Ovary (tissue), 10 donors: ENCODE measurements at places on chromosomes 4 and X.

DNA sequence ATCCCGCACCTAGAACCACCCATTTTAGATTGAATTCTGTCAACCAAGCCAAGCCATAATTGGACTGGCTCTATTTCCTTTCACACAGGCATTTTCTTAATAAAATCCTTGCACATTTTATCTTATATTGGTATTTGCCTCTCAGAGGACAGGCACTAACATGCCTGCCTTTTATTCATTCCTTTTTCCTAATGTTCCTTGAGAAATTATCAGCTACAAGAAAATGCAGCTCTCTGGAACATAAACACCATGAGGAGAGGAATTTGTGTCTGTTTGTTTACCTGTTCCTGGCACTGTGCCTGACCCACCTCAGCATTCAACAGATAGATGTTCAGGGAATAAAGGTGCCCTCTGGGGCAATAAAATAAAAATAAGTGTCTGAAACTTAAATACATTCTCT lies 116.2 kb downstream of the PDHA2 start:
- DNase-seq = no peak

DNA sequence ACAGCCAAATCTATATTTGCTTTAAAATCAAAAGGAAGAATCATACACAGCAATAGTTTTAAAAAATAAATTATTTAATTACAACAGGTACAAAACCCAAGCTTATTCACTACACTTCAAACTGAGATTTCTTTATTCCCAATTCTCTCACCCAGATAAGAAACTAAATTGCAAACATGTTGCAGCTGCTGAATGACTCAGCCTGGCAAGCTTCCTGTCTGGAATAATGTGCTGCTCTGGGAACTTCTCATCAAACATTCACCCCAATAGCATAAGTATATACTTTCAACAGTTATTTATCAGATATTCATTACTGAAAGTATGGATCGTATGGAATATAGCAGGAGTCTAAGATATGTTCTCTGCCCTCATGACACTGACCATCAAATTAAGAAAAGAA lies 43.0 kb upstream of the GABRA2 start:
- DNase-seq = no peak

DNA sequence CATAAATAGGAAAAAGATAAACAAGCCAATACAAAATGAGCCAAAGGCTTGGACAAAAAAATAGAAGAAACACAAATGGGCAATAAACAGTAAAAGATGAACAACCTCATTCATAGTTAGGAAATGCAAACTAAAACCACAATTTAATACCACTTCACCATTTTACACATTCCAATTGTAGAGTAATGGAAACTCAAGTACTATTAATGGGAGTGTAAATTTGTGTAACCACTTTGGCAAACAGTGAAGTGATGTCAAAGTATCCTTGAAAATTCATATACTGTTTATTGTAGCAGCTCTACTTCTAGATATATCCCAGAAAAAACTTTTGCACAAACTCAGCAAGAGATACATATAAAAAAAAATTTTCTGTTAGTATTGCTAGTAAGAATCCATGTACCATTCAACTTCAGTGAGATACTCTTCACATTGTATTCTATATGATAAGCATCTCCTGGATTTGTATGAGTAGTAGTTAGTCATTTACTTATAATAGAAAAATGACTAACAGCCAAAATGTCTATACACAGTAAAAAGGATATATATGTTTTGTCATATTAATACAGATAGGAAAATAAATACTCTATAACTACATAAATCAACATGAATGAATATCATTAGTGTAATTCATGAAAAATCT lies 229.8 kb downstream of the DKK2 start:
- no peak for DNase-seq

GRCh38 chr4:154142664-154143063 lies 348.9 kb downstream of the DCHS2 start:
- DNase-seq = no peak

GRCh38 chr4:109921384-109921808 lies 8.7 kb downstream of the EGF start:
- DNase-seq = no peak

GRCh38 chr4:148016063-148016637 lies 284.3 kb downstream of the ARHGAP10 start:
- no peak for DNase-seq

GRCh38 chrX:19824603-19825002 lies 62.8 kb downstream of the SH3KBP1 start:
- DNase-seq = no peak

GRCh38 chr4:113783701-113784100 lies 22.2 kb upstream of the CAMK2D start:
- DNase-seq = no peak

DNA sequence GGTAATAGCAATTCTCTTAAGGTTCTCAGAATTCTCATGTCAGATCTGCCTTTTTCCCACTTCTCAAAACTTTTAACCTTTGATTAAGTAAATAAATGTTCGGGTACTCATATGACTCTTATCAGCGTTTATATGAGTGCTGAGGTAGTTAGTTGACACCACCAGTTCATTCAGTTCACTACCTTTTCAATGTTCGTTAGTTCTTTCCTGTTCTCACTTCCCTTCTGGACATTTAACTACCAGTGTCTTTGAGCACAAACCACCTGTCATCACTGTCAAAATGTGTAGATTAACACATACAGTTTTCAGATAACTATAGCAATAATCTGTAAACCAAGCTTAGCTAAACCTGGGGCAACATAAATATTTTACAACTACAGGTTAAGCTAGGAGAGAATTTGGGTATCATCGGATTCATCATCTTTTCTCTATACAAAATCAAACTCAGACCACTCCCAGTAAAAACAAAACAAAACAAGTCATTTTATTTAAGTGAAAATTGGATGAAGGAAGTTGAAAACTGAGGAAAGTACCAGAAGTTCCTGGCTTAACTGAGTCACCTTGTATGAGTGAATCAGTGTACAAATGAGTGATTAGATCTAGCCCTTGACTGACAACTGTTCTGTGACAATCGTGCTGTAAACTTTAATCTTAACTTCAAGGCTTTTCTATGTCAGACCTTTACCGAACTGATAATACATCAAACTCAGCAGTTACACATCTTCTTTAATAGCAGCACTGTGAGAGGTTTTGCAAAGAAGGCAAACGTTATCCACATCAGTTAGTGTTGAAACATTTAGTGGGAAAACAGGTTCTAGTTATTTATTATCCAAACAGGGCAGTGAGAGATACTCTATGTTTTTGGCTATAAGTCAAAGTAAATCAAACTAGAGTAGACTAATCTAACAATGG lies 41.9 kb downstream of the ARHGEF38 start:
- DNase-seq = no peak

- peak; percentile 58 for DNase-seq
Measured at GRCh38 chrX:119655125-119655524, 37.8 kb downstream of the SEPTIN6 start.

GRCh38 chr4:25775166-25775565 lies 87.6 kb downstream of the SEL1L3 start:
- DNase-seq = no peak

DNA sequence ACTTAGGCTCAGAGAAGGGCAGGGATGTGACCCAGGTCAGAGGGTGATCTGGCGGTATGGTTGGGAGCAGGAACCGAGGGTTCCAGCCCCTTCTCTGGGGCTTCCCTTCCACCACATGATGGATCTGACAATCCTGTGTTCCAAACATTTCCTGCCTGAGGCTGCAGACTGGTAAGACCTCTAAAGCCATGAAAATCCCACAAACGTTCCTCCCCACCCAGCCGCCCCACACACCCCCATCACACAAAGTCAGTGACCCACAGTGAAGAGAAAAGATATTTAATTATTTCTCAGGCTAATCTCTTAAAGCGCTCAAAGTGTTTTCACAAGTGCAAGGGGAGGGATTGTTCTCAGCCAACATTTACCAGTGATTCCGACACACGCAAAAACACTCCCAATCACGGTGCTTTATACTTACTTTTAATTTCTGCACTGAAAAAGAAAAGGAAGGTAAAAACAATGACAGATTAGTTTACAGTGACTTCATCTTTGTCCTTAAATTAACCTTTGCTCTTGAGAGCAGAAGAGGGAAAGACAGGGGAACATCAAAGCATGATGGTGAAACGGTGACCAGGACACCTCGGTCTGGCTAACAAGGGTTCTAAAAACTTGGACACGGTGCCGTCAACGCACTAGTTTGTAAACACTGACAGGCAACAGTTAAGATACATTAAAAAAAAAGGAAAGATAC lies 42.4 kb downstream of the WDR1 start:
- DNase-seq = no peak

DNA sequence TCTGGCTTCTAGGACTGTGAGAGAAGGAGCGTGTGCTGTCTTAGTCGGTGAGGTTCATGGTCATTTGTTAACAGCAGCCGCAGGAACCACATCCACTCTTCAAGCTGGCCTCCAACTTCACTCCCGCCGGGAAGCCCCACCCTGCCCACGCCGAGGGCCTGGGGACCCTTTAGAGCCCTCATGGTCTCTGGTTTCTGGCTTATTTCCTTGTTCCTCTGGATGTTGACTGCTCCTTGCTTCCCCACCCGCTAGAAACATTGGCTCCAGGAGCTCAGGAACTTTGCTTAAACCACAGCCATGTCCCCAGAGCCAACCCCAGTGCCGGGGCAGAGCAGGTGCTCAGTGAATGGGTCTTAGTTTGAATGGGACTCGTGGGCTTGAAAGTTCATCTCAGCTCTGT lies 40.8 kb downstream of the HTRA3 start:
- no peak for DNase-seq

DNA sequence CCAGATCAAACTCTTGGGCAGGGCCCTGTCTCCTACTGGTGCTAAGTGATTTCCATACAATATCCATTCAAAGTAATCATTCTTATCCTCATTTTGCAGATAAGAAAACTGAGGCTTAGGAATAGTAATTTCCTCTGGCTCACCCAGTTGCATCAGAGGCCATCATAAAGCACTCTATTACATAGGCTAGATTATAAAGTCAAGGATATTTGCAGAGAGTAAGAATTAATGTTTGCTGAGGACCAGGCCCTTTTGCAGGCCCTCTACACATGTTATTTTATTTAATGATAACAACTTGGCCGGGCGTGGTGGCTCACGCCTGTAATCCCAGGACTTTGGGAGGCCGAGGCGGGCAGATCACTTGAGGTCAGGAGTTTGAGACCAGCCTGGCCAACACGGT lies 316.8 kb downstream of the ZNF674 start:
- DNase-seq = no peak

- DNase-seq = no peak
Measured at GRCh38 chr4:40669504-40669903, 39.8 kb upstream of the RBM47 start.

- no peak for DNase-seq
Measured at GRCh38 chr4:86223472-86223871, 136.4 kb downstream of the MAPK10 start.

GRCh38 chr4:152778656-152779512 lies 646 bp downstream of the TIGD4 start:
- DNase-seq = peak; percentile 24

DNA sequence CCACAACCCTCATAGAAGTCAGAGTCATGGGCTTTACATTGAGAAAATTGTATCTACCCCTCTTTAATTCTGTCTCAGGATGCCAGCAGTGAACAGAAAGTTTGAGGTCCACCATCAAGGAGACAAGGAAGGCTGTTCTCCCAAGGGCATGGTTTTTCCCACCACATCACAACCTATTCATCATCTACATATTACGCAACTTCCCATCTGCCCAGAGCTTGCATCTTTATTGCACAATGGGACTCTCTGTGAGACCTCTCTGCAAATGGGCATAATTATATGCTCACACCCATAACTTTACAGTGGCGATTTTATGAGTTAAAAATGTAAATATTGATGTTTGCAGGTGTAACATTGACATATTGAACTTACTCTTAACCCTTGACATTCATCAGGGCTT lies 38.9 kb downstream of the PAGE2 start:
- DNase-seq = no peak

DNA sequence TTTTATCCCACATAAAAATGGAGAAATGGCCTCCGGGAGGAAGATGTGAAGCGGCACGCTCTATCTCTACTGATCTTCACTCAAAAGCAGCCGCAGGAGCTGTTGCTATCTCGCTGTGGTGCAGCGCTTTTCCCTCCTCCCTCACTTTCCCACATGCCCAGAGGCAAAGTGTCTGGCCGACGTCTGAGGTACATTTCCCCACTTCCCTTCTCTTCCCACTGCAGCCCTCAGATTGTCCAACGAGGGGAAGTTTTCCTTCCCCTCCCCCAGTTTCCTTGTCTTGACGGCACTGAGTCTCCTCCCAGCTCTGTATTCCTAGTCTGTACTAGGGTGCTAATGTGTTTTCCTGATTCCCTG lies 660 bp upstream of the COL25A1 start:
- peak; percentile 29 for DNase-seq

DNA sequence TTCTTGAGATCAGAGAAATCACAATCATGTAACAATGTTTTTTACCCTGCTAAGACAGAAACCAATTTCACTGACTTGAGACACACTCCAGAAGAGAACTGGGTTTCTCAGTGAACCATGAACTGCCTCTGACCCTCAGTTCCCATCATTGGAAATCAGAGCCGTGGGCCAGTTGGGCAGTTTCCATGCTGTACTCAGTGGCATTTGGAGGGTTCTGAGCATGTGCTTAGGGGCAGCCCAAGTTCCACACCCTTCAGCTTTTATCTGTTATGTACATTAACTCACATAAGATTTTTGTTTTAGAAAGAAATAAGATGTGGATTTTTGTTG lies 77.9 kb downstream of the BTC start:
- no peak for DNase-seq

DNA sequence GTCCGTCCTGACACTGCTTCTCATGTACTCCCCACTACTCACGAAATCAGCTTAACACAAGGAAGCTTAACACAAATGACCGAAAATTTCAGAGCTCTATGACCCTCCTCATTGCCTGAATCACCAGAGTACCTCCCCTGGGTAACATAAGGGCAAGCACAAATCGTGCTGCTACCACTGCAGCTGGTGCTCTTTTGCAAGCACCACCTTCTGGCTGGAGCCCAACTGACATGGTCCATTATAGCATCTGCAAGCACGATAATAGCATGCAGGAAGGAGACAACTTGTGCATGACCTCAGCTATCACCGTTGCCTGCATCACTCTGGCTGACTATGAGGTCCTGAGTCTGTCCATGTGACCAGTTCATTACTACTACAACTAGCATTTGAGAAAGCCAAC lies 308.0 kb downstream of the TEX13C start:
- DNase-seq = no peak

GRCh38 chr4:89829470-89830138 lies 7.4 kb downstream of the SNCA start:
- no peak for DNase-seq

DNA sequence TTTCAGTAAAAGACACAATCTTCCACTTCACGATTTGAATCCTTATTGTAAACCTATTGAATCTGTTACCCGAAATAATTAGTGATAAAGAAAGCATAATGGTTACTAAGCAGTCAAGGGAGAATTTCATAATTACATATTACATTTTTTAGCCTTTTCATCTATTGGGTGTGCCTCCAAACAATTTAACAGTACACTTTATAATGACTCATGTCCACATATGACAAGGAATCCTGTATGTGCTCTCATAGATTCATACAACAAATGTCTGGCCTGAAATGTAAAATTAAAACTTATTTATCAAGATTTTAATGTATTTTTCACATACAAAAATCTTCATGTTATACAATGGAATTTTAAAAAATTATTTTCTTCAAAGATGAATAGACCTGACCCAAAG lies 39.4 kb downstream of the PPP3CA start:
- DNase-seq = no peak
